ENCODE measurements at places on chromosomes 4 and X.

- no peak for DNase-seq
These were observed 86.2 kb downstream of the PDGFC start for GRCh38 chr4:156885374-156885773.

DNA sequence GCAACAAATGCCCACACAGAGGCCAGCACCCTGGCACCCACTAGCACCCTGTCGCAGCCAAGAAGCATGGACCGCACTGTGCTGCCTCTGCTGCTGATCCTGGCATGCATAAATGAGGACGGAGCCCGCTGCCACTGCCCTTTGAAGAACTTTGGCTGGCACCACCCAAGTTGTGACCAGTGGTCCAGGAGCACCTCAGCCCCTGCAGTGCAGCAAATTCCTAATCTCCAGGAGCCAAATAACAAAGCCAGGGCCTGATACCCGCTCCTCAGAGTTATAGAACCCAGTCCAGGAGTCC is 807.2 kb downstream of the GLUD2 start:
- no peak for DNase-seq

DNA sequence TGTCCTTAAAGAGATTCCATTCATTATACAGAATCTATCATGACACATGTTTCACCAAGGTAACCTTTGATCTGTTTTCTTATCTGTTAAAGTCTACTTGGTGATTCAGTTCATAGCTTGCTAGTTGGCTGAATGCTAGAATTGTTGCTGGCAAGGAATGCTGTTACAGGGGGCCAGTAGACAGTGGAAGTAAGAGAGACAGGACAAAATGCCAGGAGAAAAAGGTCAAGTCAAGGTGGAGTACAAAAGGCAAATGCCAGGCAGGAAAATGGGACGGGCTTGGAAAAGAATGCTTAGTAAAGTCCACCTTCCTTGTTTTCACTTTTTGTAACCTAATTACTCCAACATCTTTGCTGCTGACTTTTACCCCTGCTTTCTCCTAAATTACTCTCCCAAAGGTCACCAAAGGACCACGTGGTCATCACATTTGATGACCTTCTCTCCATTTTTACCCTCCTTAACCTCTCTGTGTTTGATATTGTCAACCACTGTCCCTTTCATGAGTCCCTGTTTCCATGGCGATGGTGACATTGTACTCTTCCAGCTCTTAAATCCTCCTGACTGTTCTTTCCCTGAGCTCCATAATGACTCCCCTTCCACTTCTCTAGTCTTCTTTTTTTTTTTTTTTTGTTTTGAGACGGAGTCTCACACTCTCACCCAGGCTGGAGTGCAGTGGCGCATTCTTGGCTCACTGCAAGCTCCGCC is 24.5 kb upstream of the TAPT1 start:
- no peak for DNase-seq

GRCh38 chr4:183353557-183353956 is 31.3 kb upstream of the CLDN24 start:
- no peak for DNase-seq

DNA sequence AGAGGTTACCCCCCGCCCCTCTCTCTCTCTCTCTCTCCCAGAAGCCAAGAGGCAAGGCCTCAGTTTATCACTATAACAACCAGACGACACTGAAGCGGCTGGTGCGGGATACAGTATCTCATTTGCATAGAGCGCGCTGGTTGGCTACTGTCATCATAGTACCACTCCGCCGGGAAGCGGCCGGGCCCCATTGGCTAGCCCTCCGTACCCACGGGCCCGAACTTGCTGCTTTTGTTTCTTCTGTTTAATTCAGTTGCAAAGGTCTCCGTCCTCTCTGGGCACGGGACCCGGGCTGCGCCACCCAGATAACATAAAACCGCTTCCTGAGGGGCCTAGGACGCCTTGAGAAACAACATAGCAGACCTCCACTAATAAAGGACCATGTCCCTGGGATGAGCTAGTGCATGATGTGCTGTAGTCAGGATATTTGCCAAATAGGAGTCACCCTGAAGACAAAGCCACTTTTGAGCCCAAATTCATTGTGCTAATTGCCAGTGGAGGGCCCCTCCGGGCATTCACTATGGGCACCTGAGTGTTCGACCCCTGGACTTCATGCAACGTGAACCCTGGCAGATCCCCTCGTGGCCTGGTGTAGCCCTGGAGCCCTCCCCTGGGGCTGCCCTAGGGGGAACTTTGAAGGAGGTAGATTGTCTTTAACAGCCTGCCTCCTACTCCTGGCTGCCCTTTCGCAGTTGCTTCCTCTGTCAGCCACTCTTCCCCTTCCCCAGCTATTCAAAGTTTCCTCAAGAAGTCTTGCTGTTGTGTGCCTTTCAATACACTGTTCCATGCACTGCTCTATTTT is at the start of gene PCYT1B:
TSS of gene PCYT1B (minus strand) at position 91 of the 802 bp plus-strand sequence. CDS start 242 bp downstream, outside the sequence.
- DNase-seq, result no peak

- no peak for DNase-seq
These were observed 133.9 kb upstream of the ADAMTS3 start for GRCh38 chr4:72702948-72703347.

DNA sequence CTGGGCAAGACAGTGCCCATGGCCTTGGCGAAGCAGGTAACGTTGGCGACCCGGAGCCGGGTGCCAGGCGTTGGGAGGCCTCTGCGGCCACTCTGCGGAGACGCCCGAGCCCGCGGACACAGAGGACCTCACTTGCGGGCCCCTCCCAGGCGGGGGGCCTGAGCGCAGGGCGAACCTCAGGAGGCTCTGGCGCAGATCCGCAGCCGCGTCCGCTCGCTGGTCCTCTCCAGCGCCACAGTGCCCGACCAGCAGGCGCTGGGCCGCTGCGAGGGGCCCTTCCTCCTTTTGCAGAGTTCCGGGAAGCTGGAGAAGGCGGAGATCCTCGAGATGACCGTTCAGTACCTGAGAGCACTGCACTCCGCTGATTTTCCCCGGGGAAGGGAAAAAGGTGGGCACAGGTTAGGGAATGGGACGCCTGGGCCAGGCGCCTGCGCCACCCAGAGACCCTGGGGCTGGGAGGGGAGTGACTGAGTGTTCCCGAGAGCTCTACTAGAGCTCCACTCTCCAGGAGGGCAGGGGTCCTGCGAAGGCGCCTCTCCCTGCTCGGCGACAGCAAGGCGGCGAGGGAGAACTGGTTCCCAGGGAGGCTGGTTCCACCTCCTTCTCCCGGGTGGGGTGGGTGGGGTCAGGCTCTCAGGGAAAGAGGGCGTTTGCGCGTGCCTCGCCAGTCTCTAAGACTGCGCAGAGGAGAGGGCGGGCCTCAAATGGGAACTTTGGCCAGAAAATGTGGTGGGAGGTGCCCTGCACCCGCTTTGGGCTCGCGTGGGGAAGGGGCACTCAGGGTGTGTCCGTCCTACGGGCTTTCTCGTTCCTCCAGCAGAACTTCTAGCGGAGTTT is 1.4 kb downstream of the HELT start:
- DNase-seq, result no peak

DNA sequence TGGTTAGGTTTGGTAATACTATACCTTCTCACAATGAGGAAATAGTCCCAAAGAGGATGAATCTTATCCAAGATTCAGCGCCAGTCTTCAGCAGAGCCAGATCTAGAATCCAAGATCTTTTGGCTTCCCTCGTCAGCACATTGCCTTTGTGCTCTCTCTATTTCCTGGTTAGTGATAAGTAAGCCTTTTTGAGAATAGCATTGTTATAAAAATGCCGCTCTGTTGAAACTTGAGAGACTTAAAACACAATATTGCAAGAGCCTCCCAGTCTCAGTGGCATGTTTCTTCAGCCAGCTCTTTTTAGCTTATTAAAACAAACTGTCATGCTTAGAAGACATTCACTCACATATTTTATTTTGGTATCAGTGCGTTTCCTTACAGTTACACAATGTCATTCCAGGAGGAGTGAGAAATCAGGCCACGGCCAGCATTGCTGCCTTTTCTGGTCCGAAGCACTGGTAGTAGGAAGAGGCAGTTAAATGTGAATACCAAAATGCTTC is 141.4 kb downstream of the KLHL8 start:
- peak; percentile 49 for DNase-seq

DNA sequence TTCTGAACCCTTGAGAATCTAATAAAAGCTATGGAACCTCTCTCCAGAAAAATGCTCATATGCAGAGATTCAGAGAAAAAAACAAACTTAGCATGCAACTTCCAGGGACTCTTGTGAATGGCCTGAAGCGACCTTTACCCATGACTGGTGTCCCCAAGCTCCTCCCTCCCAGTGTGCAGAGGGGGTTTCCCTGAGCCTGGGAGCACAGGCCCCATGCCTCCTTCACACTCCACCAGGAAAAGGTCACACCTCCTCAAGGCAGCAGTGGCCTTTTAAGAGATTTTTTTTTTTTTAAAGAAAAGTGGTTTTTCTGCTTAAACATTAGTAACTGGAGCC is 13.3 kb upstream of the UBA6 start:
- no peak for DNase-seq

GRCh38 chr4:29278585-29278984 is 1441.6 kb upstream of the PCDH7 start:
- no peak for DNase-seq

- no peak for DNase-seq
These were observed 7.8 kb downstream of the PNMA3 start for GRCh38 chrX:153064061-153064460.

GRCh38 chr4:88939697-88940096 is 117.3 kb downstream of the FAM13A start:
- DNase-seq, result peak; percentile 2

- peak; percentile 65 for DNase-seq
These were observed 65.0 kb downstream of the SCD5 start for GRCh38 chr4:82733636-82734035.

DNA sequence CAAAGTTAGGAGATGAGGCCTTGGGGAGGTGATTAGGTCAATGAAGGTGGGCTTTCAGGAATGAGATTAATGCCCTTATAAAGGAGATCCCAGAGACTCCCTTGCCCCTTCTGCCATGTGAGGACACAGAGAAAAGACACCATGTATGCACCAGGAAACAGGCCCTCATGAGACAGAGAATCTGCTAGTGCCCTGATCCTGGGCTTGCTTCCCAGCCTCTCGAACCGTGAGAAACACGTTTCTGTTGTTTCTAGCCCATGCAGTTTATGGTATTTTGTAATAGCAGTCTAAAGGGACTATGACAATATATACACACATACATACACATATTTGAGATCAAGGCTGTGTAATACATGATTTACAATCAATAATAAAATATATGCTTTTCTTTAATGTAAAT is 41.4 kb upstream of the ENPP6 start:
- DNase-seq, result no peak

DNA sequence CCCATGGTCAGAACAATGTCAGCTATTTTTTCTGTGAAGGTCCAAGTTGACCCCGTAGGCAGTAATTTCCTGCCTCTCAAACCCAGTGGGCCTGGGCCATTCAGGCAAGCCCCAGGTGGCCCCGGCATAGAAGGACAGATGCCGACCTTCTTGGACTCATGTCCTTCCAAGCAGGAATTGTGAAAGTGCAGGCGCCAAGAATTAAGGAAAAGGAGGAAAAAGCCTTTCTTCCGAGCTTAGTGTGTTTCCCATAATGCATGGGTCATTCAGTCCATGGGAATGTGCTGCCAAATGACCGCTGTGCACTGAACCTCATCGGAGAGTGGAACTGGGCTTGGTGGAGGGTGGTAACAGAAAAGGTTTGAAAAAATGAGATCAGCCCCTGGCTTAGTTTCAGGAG is 196.5 kb upstream of the HS3ST1 start:
- DNase-seq, result no peak

DNA sequence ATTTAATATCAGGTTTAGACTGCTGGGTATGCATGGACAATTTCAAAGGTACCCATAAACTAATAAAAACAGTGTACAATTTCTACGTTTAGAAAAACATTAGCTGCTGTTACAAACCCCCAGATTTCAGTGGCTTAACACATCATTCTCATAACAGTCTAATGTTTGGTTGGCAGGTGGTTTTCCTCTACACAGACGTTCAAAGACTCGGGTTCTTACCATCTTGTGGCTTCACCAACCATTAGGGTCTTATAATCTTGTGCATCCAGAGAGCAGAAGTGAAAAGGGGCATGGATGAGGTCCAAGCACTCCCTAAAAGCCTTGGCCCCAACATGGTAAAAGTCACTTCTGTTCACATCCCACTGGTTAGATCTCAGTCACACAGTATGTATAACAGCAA is 71.6 kb downstream of the SH3RF1 start:
- DNase-seq, result no peak

- no peak for DNase-seq
These were observed 17.3 kb upstream of the TBC1D14 start for GRCh38 chr4:6892190-6892908.

- no peak for DNase-seq
These were observed 160.8 kb downstream of the MGST2 start for GRCh38 chr4:139826426-139826825.

- DNase-seq, result peak; percentile 59
These were observed 2529.3 kb downstream of the ARAP2 start for GRCh38 chr4:33714971-33715370.

GRCh38 chr4:156378033-156378665 is 424.5 kb upstream of the CTSO start:
- peak; percentile 39 for DNase-seq

GRCh38 chr4:54764476-54764875 is 106.7 kb downstream of the KIT start:
- DNase-seq, result no peak
